ENCODE measurements at places on chromosomes 6 and 20.

DNA sequence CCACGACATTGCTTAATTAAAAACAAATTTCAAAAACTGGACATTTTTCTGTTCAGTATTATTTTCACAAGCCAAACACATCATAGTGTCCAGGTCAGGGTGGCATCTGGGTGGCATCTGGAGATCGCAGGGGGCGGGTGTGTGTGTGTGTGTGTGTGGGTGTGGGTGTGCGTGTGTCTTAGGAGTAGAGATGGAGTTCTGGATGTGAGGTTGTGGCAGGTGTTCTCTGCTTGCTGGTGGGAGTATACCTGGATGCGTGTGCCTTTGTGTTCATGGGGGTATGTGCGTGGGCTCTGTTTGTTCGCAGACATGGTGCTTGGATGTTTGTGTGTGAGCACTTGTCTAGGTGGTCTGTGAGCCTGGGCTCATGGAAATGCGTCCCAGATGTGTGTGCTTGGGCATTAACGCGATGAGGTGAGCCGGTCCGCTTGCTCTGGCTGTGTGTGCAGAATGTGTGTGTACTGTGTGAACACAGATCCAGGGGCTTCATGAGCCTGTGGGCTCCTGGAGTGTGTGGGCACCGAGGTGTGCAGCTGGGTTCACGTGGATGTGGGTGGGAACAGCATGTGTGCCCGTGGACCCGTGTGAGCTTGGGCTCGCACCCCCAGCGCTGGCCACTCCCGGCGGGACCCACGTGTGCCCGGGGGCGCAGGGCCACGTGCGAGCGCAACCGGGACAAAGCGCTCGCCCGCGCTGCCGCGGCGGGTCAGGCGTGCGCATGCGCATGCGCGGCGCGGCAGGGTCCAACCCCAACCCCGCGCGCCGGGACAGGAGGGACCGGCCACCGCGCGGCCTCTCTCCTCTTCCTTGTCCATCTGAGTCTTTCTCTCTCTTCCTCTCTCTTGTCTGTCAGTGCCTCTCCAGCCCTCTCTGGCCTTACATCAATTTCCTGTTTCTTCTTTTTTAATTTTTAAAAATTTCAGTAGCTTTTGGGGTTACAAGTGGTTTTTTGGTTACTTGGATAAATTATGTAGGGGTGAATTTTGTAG, 60.4 kb downstream of the SRC start:
- peak; percentile 19 for DNase-seq

DNA sequence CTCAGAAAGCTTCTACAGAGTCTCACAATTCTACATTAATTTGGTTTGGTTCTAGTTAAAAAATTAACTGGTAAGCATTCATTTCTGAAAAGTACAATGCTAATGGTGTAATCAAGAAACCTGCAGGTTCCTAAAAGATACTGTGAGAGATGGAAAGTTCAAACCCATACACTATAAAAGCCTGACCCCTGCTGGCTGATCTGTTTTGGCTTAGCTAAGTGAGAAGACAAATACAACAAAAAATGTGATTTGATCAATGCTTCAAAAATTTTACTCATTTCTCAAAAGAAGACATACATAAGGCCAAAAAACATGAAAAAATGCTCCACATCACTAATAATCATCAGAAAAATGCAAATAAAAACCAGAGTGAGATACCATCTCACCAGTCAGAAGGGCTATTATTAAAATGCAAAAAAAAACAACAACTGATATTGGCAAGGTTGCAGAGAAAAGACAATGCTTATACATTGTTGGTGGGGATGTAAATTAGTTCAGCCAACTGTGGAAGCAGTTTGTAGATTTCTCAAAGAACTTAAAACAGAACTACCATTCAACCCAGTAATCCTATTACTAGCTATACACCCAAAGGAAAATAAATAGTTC, 102.8 kb downstream of the MOXD1 start:
- DNase-seq = peak; percentile 58

DNA sequence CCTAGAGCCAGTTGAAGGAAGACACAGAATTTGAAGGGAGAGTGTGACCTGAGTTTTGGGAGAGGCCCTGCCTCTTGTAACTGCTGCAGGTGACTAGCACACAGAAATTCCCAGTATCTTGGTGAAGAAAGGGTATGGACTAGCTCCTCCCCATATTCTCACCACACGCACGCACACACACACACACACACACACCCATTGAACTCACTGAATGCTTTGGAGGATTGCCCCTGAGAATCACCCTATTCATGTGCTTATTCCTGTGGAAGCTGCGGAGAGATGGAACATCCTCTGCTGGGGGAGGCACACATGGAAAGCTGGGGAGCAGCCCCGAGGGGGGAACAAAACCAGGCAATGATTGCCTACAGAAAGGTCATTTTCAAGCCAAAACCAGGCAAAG, 6.2 kb upstream of the LMBRD1 start:
- DNase-seq = no peak

- no peak for DNase-seq
These were observed 72.0 kb upstream of the TBX18 start for GRCh38 chr6:84836366-84836765.

- DNase-seq = no peak
These were observed 170.9 kb upstream of the STXBP5 start for GRCh38 chr6:147033267-147033666.

GRCh38 chr20:46905364-46906125, 10.9 kb downstream of the EYA2 start:
- DNase-seq = no peak
